ENCODE measurements at places on chromosomes 4 and X.

GRCh38 chrX:102739657-102740056 lies 19.1 kb downstream of the GPRASP3 start:
- no peak for DNase-seq

GRCh38 chr4:42331914-42332368 lies 65.3 kb upstream of the SHISA3 start:
- DNase-seq, result peak; percentile 53

DNA sequence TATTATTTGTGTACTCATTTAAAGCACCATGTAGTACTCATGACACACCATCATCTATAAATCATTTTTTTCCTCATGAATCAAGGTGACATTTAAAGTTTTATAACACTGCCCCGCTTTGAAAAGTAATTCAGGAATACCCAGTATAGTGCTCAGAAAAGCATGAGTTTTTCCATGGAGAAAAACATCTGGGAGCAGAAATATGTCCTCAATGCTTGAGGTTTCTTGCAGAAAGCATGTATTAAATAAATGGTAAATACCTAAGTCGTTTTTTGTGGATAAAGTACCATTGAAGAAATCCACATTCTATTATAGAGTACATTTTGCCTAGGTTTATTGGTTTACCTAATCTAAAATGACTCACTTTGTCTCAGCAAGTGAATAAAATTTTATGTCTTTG lies 66.2 kb downstream of the UBA6 start:
- DNase-seq, result no peak

DNA sequence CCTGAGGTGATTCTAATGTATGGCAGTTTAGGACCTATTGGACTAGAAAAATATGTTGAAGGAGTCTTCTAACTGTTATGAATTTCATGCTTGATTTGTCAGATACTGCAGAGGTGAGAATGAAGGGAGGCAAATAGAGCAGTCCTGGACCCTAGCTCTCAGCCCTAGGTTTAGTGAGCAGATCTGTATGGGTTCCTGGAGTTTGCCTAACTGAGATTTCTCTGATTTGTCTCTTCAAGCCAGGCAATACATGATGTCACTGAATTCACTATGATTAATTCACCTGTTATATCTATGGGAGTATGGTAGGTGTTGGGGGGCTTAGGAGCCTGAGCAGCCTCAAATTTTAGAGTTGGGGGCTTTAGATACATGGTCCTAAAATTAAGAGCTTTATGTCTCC lies 2.6 kb downstream of the MND1 start:
- DNase-seq, result no peak

- no peak for DNase-seq
These were observed 58.7 kb upstream of the KLF3 start for GRCh38 chr4:38605181-38605752.

DNA sequence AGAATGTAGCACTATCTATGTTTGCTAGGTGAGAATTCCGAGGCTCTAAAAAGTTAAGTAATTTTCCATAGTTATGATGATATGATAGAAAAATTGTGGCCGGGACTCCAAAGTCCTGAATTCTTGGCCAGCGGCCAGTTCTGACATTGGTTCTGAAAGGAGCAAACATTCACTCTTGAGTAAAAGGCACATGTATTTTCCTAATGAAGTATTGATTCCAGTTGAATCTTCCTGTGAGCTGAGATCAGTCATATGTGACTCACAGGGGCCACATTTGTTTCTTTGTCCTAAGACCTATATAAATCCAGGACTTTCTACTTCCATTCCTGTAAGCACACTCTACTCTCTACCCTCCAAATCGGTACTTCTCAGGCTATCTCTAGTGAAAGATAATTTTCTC lies 349.9 kb downstream of the BMPR1B start:
- DNase-seq, result no peak

- DNase-seq, result no peak
These were observed 20.4 kb upstream of the FHL1 start for GRCh38 chrX:136126872-136127406.

DNA sequence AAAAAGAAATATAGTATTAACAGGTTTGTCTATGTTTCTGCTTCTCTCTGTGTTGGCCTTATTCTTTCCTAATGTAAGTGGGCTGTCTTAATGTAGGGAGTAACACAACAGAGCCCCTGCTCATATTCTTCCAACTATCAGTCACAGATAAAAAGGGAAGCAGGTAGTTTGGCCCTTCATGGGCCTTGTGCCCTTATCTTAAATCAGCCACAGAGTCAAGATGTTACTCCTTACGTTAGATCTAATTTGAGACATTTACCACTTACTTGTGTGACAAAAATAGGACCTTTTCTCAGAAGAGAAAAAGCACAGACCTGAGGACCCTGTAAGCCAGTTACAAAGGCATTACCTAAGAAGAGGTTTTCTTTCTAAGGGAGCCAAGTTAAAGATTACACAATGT lies 589.0 kb downstream of the GRXCR1 start:
- DNase-seq, result no peak

- DNase-seq, result no peak
These were observed 76.0 kb downstream of the NAT8L start for GRCh38 chr4:2135083-2135482.

DNA sequence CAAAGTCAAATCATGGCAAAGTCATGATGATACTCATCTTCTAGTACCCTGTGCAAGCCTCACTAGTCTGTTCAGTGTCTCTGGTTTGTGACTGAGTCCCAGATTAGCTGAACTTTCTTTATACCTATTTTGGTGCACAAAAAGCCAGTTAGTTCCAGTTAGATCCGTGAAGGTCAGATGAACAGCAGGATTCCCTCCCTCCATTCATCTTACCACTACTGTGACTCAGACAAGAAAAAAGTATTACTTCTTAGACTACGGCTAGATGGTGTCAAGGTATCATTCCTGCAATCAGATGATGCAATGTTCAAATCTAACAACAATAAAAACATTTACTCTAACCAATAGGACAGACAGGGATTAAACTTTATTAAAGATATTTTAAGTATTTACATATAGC lies 30.4 kb downstream of the ARHGEF6 start:
- no peak for DNase-seq

GRCh38 chr4:54840992-54841768 lies 183.4 kb downstream of the KIT start:
- no peak for DNase-seq

Data from Peyer's patch (tissue), 4 donors.